ENCODE measurements at places on chromosomes 13 and 19.
A peak's percentile ranks its signal among the peaks of the same experiment; 100 is the strongest.

DNA sequence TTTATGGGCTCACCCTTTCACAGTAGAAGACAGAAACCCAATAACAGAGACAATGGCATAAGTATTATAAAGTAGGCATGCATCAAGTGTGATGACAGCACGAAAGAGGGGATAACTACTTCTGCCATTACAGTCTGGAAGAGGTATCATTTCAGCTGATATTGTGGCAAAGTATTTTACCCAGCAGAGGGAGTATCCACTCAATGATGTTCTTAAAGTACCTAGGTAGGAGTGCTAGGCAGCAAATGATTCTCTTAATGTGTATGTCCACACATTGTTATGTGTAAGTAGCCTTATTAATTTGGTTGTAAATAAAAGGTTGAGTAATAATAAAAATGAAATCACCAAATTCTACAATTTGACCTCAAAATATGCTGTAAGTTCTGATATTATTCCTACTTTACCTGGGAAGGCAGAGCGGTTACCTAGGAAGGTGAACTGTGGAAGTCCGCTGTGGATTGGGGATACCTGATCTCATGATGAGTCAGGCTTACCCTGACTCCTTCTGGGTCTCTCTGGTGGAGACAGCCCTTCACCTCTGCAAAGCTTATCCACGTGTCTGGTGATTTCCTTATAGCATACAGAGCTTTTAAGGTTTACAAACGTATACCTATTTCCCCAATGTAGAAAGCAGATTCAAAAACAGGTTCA is 4.1 kb upstream of the UBAC2 start:
- DNase-seq, result no peak

GRCh38 chr13:61247149-61247936 is 168.3 kb downstream of the PCDH20 start:
- no peak for DNase-seq

DNA sequence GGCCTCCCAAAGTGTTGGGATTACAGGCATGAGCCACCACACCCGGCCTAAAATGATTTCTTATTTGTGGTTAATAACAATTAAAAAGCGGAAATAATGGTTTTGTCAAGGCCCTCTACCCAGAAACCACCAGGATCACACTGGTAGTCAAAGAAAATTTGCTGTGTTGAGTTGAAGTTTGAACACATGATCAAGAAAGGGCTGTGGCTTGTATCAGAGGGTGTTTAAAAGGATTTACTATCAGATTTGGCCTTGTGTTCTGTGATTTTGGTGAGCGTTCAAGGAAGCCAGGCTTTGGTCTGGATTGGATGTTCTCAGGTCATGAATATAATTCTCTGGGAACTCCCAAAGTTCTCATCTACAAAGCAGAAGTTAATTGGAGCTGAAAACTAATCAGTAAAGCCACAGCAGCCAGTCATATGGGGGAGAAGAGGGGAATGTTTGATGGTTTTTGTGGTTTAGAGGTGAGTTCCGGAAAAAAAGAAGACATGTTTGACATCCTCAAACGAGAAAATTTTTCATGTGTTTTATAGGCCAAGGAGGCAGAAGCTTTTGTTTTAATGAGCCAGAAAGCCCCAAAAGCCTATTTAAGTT is 10.6 kb upstream of the ZNF556 start:
- DNase-seq, result no peak

GRCh38 chr13:50884265-50884664 is 25.3 kb upstream of the RNASEH2B start:
- no peak for DNase-seq

DNA sequence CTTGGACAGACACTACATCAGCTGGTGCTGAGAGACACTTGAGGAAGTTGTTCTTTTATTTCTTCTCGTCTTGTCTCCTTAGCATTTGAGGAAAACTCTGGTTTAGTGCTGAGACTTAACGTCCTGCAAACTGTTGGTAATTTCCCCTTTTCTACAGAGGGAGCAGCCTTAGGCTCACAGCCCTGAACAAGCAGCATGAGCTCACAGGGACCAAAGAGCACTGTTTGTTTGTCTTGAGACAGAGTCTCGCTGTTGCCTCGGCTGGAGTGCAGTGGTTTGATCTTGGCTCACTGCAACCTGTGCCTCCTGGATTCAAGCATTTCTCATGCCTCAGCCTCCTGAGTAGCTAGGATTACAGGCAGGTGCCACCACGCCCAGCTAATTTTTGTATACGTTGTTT is 5.5 kb downstream of the ZNF805 start:
- no peak for DNase-seq

DNA sequence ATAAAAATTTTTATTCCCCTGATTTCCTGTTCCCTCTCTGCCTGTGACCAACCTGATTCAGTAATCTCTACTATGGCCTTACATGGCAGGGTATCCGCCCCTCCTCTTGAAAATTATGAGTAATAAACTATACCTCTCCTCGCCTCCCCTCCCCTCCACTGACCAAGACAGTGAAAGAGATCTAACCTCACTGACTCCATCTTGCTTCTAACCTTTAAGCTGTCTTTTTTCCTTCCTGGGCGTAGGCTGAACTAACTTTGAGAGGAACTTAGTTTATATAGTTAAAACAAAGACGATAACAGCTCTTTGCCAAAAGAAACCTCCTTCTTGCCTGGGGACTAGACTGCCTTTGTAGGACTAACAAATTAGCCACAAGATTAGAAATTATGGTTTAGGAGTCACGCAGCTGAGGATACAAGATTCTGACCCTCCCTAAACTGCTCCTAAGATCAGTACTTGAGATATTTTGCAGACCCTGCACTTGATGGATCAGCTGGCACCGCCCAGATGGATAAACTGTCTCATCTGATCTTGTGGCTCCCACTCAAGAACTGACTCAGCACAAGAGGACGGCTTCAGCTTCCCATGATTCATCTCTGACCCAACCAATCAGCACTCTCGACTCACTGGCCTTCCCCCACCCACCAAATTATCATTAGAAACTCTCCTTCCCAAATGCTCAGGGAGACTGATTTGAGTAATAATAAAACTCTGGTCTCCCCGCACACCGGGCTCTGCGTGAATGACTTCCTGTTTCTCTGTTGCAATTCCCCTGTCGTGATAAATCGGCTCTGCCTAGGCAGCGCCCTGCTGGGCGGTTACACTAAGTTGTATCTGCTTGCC is 187.1 kb downstream of the TDRD3 start:
- DNase-seq, result no peak

DNA sequence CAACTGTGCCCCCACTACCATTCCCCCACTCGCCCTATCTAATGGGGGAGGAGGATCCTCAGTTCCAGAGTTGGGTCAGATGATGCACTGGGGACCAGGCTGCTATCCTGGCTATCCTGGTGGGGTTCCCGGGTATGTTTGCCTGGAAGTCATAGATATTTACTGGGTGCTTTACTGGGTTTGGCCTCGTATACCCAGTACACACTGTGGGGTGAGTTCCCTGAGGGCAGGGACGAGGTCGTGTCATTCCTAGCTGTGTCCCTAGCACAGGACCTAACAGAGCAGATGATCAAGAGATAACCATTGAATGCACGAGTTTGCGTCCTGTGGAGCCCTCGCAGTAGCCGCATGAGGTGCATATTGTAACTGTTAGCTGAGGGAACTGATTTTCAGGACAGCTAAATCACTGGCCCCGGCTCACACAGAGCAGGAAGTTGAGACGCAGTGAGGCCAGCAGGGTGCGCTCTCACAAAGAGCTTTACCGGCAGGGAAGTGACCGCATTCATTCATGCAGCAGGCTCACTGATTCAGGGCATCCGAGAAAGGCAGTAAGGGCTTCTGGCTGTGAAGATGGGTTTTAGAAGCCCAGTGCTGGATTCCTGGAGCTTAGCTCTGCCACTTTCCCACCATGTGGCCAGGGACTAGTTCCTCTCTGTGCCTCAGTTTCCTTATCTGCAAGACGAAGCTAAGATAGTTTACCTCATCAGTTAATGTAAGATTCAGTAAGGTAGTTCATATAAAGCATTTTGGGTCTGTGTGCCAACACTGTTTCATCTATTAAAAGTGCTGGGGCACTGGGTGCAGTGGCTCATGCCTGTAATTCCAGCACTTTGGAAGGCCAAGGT is 6.0 kb downstream of the RUVBL2 start:
- DNase-seq, result peak; percentile 31

DNA sequence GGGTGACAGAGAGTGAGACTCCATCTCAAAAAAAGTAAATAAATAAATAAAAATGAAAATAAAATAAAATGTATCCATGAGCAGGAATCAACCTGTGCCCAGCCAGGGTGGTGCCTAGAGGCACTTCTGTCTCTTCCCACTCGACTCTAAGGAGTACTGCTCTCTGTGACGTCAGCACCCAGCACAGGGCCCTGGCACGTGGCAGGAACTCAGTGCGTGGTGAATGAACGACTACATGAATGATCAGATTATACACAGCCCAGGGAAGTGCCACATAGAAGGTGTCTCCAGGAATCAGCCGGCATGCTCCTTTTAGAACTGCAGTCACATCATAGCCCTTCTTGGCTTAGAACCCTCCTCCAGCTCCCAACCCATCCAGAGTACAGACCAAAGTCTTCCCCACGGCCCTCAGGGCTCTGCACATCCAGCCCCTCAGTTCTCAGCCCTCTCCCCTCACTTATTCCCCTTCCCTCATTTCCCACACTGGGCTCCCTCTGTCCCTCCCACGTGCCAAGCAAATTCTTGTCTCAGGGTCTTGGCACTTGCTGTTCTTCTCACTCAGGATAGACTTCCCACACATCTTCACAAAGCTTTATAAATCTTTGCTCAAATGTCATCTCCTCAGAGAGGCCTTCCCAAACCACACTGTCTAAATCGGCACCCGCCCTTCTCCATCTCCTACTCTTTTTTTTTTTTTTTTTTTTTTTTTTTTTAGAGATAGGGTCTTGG is 4.2 kb downstream of the CLIP3 start:
- no peak for DNase-seq

DNA sequence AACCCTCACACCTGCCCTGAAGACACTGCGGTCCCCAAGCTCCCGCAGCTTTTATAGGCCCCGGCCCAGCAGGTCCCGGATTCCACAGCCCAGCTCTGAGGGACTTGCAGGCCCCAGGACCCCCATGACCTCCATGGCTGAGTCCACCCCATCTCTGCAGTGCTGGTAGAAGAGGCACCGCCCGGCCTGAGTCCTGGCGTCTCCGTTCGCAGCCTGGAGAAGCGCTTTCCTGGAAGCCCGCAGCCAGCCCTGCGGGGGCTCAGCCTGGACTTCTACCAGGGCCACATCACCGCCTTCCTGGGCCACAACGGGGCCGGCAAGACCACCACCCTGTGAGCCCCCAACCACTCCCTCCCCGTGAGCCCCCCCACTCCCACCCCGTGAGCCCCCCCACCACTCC is 9.2 kb downstream of the ABCA7 start:
- no peak for DNase-seq

DNA sequence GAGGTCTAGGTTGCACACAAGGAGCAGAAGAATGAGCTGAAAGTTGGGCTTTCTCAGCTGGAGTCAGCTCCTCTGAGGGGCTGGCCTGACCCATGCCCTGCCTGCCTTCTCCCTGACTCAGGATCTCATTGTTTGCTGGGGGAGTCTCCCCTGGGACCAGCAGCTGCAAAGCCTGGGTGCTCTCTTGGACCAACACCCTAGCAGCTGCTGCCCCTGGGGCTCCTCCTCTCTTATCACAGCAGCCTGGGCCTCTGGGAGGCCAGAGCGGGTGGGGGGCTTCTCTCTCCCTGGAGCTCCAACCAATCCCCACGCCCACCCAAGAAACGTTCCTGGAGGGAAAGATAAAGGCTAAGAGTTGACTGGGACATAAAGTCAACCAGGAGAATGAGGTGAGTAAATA is 1.6 kb upstream of the FCGBP start:
- DNase-seq, result no peak

GRCh38 chr13:65914716-65915115 is 1315.4 kb downstream of the PCDH9 start:
- no peak for DNase-seq

GRCh38 chr19:16200038-16201010 is 2.6 kb downstream of the AP1M1 start:
- no peak for DNase-seq

- DNase-seq, result no peak
These were observed 57.6 kb upstream of the ZNF527 start for GRCh38 chr19:37313335-37313627.

DNA sequence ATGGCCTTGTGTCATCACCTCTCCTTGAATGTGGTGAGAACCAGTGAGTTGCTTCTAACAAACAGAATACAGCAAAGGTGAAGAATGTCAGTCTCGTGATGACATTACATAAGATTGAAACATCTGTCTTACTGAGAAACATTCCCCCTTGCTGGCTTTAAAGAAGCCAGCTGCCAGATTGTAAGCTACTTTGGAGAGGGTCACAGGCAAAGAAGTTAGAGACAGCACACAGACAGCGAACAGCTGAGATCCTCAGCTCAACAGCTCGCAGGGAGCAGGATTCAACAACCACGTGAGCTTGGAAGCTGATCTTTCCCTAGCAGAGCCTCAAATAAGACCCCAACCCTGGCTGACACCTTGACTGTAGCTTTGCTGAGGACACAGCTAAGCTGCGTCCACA is 367.9 kb downstream of the LIG4 start:
- DNase-seq, result no peak

GRCh38 chr19:3343619-3344502 is 22.5 kb upstream of the NFIC start:
- DNase-seq, result peak; percentile 48

DNA sequence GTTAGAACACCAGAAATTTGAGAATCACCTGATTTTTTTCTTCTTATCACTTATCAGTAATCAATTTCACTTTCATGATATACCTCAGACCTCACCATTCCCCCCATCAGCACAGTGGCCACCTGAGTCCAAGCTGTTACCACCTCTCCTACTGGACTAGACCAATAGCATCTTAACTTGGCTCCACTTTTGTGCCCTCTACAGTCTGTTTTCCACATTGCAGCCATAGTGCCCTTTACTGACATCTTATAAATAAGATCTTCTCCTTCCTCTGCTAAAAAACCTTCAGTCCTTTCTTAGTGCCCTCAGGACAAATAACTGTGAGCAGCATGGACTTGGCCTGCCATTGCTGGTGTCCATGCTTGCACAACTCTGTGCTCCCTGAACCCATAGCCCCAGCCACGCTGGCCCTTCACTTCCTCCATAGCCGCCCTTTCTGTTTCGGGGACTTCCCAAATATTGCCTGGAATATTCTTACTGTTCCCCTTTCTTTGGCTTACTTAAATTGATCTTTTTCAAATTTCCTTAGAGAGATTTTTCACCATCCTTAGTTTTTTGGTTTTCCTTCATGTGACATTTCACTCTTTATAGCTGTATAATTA is 380.8 kb downstream of the LMO7 start:
- DNase-seq, result peak; percentile 5

GRCh38 chr19:20863176-20863575 is 59.9 kb upstream of the ZNF85 start:
- no peak for DNase-seq

Measured in RCC 7860 (cell line).